ENCODE measurements at places on chromosomes 6 and 20.

- no peak for DNase-seq
Observed at GRCh38 chr6:2865694-2866151, 24.1 kb upstream of the SERPINB1 start.

DNA sequence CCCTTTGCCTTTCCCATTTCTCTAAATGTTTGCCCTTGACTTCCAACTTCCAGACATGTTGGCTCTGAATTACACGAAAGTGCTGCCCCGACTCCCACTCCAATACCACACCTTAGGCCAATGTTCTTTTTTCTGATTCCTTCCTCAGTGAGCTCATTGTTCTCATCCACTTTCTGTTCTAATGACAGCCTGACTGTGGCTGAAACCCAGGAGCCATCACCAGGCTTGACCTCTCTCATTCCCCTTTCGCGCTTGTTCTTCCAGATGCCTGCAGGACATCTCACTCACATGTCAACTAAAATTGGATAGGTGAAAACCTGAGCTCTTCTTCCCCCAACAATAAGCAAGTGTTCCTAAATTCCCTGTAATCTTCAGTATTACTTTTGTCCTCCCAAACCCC is 40.4 kb downstream of the PTPRK start:
- DNase-seq, result no peak

GRCh38 chr20:17771206-17772004 is 71.6 kb downstream of the BANF2 start:
- no peak for DNase-seq

DNA sequence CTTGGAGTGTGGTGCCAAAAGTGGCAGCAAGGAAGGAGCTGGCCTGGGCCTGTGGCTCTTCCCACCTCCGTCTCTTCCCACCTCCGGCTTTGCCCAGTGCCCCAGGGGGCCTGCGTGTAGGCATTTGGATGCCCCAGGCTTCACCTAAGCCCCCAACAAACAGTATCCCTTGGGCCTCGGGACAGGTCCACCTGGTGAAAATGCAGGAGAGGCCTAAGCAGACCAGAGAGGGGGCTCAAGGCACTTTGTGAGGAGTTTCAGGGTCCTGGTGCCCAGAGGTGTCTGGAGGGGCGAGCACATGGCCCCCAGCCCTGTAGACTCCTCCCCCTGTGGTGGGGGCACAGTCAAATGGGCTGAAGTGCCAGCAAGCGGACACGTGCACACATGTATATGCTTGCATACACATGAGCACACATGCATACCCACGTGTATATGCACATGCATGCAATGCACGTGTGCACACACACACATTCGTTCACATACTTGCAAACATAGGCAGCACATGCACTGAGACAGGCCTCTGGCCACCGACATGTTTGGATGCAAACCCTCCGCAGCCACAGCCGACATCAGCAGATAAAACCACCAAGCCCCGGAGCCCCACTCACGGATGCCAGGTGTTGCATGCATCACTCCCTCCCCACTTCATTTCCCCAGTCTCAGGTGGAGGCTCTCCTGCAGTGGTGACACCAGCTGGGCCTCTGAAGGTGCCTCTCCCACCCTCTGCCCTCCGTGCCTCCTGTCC is 124.5 kb downstream of the TAF4 start:
- no peak for DNase-seq

DNA sequence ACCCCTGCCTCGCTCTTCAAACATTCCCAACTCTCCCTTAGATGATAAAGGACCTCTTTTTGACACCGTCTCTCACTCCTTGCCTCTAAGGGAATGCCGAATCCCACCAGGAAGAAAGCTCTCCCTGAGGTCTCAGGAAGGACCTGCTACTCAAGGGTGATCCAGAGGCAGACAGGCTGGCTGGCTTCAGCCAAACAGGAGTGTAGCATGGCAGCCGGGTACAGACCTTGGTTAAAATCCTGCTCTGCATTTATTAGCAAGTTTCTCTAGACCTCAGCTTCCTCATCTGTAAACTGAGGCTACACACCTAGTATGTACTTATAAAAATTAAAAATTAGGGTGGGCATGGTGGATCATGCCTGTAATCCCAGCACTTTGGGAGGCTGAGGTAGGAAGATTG is 17.2 kb downstream of the MAP1LC3A start:
- DNase-seq, result no peak

- DNase-seq, result no peak
Observed at GRCh38 chr6:17932330-17932852, 55.0 kb downstream of the KIF13A start.

GRCh38 chr6:14849185-14849584 is 396.7 kb upstream of the JARID2 start:
- no peak for DNase-seq

- no peak for DNase-seq
Observed at GRCh38 chr6:79173378-79173777, 61.1 kb downstream of the HMGN3 start.

DNA sequence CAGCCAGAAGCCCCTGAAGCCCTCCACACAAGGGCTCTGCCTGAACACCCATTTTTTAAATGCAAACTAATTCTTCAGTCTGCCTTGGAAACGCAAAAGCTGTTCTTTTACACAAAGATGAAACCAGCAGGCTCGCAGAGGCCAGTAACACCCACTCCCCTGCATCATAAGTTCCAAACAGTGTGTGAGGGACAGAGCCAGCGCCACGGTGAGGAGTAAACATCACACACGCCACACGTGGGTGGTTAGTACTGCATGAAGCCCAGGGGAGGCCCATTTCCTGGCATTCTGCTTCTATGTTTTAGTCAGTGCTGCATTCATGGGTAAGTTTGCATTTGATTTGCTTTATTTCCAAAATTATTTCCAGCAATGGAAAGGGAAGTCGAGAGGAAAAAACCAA is 217.7 kb upstream of the RIN2 start:
- no peak for DNase-seq

- DNase-seq, result no peak
Observed at GRCh38 chr6:119466226-119466625, 116.7 kb upstream of the MAN1A1 start.

Data from CD4-positive, alpha-beta T cell treated with Interleukin-12 subunit alpha and Interleukin-12 subunit beta, for 1 hour (primary cell).